ENCODE measurements at places on chromosomes 16 and 17.
A peak's percentile ranks its signal among the peaks of the same experiment; 100 is the strongest.

- DNase-seq = peak; percentile 76
Measured at GRCh38 chr17:42798383-42799380, at the start of the genes CNTD1 and COA3. CNTD1 (plus strand) TSS chr17:42798861; CDS start chr17:42799068, 207 bp downstream. COA3 (minus strand) TSS chr17:42798704; CDS start chr17:42798681, 23 bp downstream.

GRCh38 chr17:38352245-38353085 lies 821 bp downstream of the SOCS7 start:
- DNase-seq = no peak

- DNase-seq = no peak
Measured at GRCh38 chr17:29753845-29754439, 131.2 kb upstream of the CORO6 start.

GRCh38 chr17:9676084-9676483 lies 30.8 kb downstream of the USP43 start:
- DNase-seq = no peak

DNA sequence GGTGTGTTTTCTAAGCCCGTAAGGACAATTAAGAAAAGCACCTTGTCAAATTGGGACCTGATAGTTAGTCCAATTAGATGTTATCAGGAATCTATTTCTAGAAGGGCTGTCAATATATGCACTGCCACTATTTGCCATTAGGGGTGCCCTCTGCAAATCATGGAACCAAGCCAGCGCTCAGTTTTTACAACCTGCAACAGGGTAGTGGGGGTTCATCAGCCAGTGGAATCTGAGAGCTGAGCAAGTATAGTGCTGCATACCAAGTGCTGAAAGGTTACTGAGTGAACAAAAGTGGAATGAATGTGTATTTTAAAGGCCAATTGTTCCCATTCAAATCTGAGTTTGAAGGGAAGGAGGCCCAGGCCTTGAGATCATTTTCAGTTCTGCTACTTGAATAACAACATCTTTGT lies 10.4 kb downstream of the PRR11 start:
- peak; percentile 31 for DNase-seq

GRCh38 chr16:20874088-20874581 lies 26.0 kb downstream of the DCUN1D3 start:
- no peak for DNase-seq

- no peak for DNase-seq
Measured at GRCh38 chr16:69176033-69176800, 10.7 kb upstream of the SNTB2 start.

- no peak for DNase-seq
Measured at GRCh38 chr17:61770043-61770442, 93.3 kb downstream of the BRIP1 start.
